ENCODE measurements at places on chromosomes 2 and 18.
A peak's percentile ranks its signal among the peaks of the same experiment; 100 is the strongest.

GRCh38 chr2:166419616-166419934 lies 43.8 kb upstream of the SCN9A start:
- no peak for DNase-seq

GRCh38 chr18:69574401-69574800 lies 173.7 kb downstream of the DOK6 start:
- no peak for DNase-seq

DNA sequence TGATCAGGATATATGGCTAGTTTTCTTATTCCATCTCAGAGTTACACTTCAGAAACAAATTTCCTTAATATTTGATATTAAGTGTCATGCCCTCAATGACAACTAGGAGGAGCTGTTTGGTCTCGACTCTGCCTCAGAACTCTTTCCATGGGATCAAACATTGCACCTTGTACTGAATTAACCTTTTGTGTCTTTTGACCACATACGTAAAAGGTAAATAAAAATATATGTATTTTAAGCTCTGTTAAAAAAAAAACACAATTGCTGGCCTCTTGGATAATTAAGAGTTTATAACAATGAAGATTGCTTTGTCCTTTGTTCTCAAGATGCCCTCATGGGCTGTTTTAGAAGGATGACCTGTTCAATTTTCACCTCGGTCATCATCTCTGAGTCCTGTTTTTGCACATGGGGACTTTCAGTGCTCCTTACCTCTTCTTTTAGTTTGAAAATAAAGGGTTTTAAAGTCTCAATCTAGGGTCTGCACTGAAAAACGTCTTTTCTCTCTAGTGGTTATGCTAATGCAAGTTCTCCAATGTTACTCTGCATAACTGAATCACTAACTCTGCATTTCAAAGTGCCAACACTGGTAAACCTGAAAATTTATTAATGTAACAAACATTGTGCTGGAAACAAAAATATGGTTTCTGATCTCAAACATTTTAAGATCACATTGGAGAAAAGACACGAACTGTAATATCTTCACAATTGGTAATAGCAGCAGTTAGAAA lies 18.8 kb upstream of the FN1 start:
- DNase-seq = no peak

DNA sequence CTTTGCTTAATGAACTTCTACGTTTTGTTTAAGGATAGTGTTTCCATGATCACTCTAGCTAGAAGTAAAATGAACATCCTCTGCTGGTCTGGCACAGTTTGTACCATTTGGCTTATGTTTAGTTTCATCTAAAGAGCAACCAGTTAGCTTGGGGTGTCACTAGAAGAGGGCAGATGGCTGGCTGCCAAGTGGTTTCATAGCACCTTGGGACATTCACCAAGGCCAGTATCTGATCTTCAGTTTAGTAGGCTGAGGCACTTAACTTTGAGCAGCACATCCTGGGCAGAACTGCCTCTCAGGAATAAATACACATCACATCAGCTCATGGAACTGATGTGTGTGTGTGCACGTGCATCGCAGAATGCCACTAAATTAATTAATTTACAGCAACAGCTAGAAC lies 68.4 kb downstream of the NXPH2 start:
- no peak for DNase-seq

GRCh38 chr18:60123031-60123430 lies 223.2 kb downstream of the PMAIP1 start:
- DNase-seq = no peak

DNA sequence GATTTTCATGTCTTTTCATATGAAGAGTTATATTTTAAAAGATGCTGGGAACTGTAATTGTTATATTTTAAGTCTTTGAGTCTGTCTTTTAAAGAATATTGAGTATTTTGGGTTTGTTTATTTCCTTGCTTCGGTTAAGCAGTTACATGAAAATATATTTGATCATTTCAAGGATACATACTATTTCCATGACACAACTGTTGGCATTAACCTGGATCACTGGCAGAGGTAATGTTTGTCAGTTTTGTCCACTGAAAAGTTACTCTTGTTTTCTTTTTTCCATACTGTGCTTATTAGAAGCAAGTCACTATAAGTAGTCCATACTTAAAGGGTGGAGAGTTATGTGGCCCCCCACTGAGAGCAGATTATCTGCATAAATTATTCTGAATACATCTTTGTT lies 1142.0 kb upstream of the TMEFF2 start:
- no peak for DNase-seq

GRCh38 chr2:8249141-8249540 lies 432.7 kb upstream of the ID2 start:
- no peak for DNase-seq

DNA sequence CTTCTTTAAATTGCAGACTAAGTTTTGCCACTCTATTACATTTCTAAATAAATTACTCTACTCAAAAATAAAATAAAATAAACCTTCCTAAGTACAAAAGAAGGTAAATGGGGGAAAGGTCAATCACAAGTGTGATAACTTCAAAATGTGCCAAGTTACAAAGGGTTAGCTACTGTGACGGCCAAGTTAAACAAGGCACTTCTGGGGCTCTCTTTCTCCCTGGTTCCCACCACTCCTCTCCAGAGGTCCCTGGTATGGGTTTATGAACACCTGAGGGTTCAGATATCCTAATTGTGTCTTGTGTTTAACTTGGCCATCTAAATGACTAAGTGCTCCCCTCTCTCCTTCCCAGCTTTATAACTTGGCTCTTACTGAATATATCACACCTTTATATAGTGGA lies 5.4 kb downstream of the ZNF521 start:
- DNase-seq = no peak

DNA sequence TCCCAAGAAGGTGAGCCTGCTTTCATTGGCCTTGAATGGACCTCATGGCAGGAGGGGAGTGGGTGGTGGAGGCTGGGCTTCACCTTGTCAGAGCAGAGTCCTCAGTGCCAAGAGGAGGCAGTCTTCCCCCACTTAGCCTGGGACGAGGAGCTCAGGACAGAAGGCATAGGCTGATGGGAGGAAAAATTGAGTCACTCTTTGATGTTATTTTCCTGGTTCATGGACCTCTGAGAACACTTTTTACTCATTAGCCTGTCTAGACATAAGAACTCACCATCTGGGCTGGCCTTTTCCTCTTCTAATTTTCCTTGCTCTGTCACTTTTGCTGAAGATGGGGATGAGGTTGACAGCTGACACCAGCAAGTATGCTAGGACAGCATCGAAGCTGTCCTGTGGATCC lies 225.7 kb upstream of the TNP1 start:
- no peak for DNase-seq

GRCh38 chr2:217790681-217791392 lies 212.0 kb downstream of the TNS1 start:
- DNase-seq = no peak

DNA sequence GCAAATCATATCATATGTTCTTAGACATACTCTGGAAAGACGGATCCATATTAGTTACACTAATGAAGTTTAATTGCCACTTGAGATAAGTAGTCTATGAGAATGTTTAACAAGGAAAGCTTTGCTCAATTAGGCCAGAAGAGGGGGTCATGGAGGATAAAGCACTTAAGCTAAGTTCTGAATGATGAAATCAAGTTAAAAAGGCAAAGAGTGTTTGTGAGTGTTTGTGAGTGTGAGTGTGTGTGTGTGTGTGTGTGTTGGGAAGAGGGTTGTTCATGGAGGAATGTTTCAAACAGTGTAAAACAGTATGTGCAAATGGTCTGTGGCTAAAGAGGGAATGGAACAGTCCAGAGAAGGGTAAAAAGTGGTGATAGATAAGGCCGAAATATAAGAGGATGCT lies 360.9 kb downstream of the ERBB4 start:
- DNase-seq = no peak

DNA sequence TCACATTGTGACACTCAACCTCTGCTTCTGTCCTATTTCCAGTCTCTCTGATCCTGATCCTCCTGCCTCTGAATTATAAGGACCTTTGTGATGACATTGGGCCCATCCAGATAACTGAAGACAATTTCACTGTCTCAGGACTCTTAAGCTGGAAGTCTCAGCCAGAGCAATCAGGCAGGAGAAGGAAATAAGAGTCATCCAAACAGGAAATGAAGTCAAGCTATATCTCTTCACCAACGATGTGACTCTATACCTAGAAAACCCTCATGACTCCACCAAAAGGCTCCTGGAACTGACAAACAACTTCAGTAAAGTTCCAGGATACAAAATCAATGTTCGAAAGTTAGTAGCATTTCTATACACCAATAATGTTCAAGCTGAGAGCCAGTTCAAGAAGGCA lies 29.3 kb upstream of the TWIST2 start:
- DNase-seq = no peak

- peak; percentile 91 for DNase-seq
These were observed 44.7 kb downstream of the MRPS5 start for GRCh38 chr2:95076705-95077529.

DNA sequence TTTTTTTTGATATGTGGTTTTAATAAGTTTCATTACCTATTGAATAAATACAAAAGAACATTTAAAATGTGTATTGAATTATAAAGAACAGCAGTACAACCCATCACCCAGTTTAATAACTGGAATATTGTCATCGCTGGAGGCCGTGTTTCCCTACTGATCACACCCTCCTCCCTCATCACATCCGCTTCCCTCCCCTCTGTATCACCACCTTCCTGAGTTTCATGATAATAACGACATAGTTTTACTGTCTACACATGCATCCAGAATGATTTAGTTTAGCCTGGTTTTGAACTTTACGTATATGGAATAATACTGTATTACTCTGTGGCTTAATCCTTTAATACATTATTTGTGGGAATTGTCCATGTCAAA lies 2.1 kb downstream of the SERPINB8 start:
- DNase-seq = no peak

GRCh38 chr18:3088449-3088848 lies 75.5 kb upstream of the LPIN2 start:
- no peak for DNase-seq

GRCh38 chr2:197777823-197778407 lies 7.2 kb downstream of the BOLL start:
- DNase-seq = no peak

GRCh38 chr2:182133195-182133891 lies 147.7 kb downstream of the PPP1R1C start:
- no peak for DNase-seq

DNA sequence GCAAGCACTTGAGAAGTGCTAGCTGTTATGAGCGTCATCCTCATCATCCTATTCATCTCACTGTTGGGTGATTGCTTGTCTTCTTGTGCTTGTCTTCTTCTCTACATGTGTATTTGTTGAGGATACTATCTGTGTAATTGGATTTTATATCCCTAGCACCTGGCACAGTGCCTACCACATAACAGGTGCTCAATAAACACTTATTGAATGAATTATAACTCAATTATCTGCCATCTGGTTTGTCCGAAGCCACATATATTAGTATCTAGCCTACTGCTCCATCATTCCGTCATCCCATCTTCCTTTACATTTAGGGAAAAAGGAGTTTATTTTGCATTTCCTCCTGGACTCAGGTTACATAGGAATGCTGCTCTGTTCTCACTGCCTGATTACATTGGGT lies 330.4 kb upstream of the ETAA1 start:
- no peak for DNase-seq

Measured in ELF-1 (cell line).